ENCODE measurements at places on chromosomes 13 and 19.

- DNase-seq, result no peak
Observed at GRCh38 chr19:51891193-51891747, 3.5 kb upstream of the ZNF577 start.

DNA sequence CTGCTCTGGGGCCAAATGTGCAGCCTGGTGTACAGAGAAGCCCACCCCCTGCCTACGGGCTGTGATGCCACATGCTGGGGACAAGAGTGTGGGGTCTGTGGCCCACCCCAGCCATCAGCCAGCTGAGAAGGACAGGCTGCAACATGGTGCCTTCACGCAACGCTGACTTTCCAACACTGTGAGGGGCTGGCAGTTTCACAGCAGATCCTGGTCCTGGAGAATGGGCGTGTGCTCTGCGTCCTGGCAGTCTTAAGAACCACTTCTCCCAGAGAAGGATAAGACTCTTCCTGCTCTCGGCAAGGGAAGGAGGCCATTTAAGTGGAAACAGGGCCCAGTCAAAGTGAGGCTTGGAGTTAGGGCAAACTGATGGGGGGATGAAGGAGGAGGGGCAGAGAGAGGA lies 4.6 kb downstream of the LRRC4B start:
- no peak for DNase-seq

GRCh38 chr19:31270897-31271296 lies 78.3 kb downstream of the TSHZ3 start:
- no peak for DNase-seq

DNA sequence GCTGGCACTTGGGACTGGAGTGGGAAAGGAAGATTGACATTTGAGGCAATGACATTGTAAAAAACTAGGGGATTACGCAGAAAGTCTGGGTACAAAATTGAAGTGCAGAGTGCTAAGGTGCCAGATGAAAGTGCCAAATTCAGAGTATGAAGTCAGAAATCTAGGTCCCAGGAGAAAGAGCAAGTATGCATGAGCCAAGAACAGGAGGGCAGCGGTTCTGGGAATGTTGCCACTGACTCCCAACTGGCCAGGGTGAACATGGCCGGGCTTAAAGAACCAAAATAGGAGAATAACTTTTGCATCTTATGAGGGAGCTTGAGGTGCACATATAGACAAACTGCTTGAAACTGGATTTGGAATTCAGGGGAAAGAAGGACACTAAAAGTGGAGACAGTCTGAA lies 495.8 kb upstream of the KLF12 start:
- DNase-seq, result no peak

GRCh38 chr19:14992780-14993179 lies 13.1 kb upstream of the SLC1A6 start:
- no peak for DNase-seq

- no peak for DNase-seq
Observed at GRCh38 chr13:47288546-47288945, 391.7 kb upstream of the HTR2A start.

- DNase-seq, result no peak
Observed at GRCh38 chr19:23993440-23993839, 78.8 kb downstream of the ZNF726 start.

DNA sequence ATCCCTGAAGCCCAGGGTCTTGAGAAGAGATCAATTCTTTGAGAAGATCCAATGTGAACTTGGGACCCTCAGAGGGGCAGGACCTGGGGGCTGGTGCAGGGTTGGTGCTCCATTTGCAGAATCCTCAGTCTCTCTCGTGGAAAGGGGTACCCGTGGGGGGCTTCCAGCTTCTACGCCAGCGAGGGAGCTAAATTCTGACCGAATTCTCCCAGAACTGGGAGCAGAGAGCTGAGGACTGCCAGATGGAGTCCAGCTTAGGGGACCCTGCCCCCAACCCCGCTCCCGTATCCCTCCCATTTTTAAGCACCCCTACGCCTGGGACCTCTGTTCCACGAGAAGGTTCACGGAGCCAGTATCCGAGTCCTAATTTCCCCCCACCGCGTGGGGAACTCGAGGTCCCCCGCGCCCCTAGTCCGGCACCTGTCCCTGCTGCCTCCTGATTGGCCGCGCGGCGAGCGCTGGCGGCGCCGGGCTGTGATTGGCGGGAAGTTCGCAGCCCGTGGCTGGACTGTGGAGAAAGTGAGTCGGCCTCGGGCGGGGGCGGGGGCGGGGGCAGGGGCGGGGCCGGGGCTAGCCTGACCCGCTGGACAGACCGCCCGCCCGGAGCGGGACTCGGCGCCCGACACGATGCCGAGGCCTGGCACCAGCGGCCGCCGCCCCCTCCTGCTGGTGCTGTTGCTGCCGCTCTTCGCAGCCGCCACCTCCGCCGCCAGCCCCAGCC lies 4.4 kb upstream of the LTBP4 start:
- no peak for DNase-seq

DNA sequence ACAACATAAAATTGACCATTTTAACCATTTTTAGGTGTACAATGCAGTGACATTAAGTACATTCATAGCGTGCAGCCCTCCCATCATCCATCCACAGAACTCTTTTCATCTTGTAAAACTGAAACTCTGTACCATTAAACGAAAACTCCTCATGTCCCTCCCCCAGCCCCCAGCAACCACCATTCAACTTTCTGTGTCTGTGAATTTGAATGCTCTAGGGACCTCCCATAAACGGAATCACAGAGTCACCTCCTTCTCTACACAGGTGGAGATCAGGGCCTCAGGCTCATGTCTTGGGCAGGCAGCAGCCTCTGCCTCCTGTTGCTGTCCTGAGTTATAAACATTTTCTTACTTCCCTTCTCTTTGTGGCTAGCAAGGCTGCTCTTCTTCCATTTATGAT lies 7.3 kb upstream of the CCNE1 start:
- no peak for DNase-seq

- no peak for DNase-seq
Observed at GRCh38 chr13:110221406-110222117, 85.4 kb downstream of the COL4A1 start.

- DNase-seq, result no peak
Observed at GRCh38 chr19:579842-580155, 7.4 kb downstream of the BSG start.

GRCh38 chr13:91133941-91134802 lies 213.3 kb upstream of the MIR17HG start:
- DNase-seq, result no peak

GRCh38 chr13:48511621-48512230 lies 21.2 kb downstream of the RCBTB2 start:
- no peak for DNase-seq

DNA sequence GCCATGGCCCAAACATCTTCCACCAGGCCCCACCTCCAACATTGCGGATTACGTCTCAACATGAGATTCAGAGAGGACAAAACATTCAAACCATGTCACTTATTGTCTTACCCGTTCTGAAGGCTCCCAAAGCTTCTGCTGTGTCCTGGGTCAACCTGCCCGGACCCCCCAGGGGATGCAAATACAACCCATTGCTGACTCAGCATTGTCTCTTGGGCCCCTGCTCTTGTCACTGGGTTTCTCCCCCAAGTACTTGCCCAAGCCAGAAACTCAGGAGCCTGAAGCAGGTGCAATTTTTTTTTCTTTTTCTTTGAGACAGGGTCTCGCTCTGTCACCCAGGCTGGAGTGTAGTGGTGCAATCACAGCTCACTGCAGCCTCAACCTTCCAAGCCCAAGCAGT lies 144.5 kb downstream of the KCTD15 start:
- no peak for DNase-seq

DNA sequence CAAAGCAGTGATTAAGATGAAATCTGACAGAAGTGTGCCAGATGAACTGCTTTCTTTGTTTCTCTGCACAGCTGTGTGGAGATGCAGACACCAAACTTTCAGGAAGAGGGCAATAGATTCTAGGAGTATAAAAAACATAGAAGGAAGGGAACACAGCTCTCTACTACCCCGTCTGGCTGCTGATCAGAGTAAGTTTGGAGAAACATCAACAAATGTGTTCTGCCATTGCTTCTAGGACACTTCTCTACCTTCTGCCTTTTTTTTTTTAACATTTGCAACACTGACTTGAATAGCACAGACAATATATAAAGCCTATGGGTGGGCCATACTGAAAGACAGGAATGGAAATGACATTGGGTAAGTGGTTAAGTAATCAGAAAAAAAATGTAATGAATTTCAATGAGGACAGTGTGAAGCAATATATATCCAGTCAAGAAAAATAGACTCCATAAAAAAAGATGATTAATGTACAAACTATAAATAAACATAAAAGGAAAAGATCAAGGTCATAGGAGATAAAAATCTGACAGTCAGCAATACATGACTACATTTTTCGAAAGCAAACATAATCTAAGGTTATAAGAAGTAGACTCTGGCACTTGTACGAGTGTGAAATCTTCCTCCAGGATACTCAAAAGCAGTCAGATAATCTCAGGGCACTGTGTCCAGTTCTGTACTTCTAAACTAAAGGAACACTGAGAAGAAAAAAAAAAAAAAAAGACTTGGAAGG lies 21.4 kb downstream of the NUFIP1 start:
- DNase-seq, result no peak

DNA sequence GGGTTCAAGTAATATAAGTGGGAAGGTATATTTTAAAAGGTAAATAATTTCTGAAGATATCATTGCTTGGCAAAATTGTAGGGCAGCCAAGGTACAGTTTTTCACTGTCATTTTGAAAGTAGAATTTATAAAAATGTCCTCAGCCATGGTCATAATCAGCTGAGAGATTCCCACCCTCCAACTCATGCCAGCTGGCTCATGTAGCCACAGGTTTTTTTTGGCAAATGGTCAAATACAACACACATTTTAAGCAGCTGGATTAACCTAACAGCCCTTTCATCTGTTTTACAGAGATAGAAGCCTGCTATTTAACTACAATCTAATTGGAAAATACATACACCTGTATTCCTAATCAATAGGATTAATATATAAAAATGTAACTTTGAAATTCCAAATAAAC lies 619.2 kb upstream of the SGCG start:
- DNase-seq, result no peak

GRCh38 chr13:32267836-32268439 lies 47.2 kb downstream of the ZAR1L start:
- no peak for DNase-seq

GRCh38 chr13:26448032-26448431 lies 109.5 kb upstream of the WASF3 start:
- no peak for DNase-seq

GRCh38 chr19:1265615-1266128 lies 3.5 kb upstream of the CIRBP start:
- no peak for DNase-seq

GRCh38 chr19:17703824-17704463 lies 15.3 kb upstream of the MAP1S start:
- DNase-seq, result no peak

DNA sequence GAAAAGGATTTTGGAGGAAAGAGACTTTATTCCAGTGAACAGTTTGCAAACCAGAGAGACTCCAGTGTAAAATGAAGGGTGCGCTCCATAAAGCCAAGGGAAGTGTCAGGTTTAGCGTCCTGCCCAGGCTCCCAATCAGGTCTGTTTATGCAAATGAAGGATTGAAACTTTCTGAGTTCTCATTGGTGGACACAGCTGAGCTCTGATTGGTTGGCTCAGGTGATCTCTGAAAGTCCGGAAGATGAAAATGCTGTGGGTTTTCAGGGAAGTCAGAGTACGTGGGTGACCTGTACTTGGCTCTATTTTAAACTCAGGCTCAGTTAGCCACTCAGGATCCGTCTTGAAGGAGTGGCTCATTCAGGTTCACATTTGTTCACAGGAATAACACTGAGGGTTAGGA lies 28.7 kb upstream of the CD33 start:
- DNase-seq, result no peak

GRCh38 chr19:51066393-51067186 lies 1.7 kb upstream of the KLK13 start:
- no peak for DNase-seq

All from urinary bladder (tissue), 4 donors.